ENCODE measurements at places on chromosomes 2 and 18.

- no peak for DNase-seq
Observed at GRCh38 chr18:24024425-24024824, 9.9 kb downstream of the TTC39C start.

- DNase-seq, result no peak
Observed at GRCh38 chr2:175463589-175464310, 282.2 kb upstream of the ATP5MC3 start.

- no peak for DNase-seq
Observed at GRCh38 chr2:25302758-25303375, 38.9 kb downstream of the DNMT3A start.

GRCh38 chr18:11872479-11873136, 21.4 kb downstream of the CHMP1B start:
- DNase-seq, result no peak

Measured in urinary bladder (tissue), 4 donors.